ENCODE measurements at places on chromosomes 7 and 10.

GRCh38 chr7:99461221-99461620 is 4.7 kb downstream of the ATP5MF start:
- no peak for DNase-seq

DNA sequence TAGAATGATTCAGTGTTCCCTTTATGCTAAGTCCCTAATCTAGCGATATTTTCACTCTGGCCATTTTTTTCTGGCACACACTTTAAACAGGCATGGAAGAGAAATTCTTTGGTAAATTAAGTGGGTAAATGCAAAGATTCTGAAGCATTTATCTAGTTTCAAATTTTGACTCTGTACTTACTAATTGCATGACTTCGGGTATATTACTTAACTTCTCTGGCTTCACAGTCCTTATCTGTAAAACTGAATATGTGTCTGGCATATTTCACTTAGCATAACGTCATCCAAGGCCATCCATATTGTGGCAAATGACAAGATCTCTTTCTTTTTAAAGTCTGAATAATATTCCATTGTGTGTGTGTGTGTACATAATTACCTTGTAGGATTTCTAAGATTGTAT is 114.5 kb downstream of the MBL2 start:
- DNase-seq = no peak

DNA sequence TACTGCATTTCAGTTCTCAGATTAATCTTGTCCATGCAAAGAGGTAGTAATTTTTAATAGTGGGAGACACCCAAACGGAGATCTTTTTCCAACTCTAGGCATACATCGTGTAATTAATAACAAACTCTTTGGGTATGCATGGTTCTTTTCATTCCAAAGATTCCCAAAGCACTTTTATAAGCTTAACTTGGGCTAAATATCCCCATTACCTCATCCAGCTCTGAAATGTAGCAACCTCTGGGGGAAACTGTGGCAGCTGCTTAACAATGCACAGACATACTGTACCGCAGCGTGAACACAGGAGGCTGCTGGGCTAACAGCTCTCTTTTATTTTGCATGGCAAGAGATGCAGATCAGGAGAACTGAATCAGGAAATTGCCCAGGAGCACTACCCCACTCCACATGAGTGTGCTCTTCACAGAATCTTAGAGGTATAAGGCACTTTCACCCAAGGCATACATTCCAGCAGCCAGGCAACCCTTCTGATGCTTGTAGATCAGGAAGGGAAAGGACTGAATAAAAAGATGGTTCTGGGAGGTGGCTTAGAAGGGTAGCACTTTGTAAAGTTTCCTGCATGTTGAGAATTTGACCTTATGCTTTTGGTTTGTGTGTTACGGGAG is 114.4 kb upstream of the GLI3 start:
- peak; percentile 6 for DNase-seq

DNA sequence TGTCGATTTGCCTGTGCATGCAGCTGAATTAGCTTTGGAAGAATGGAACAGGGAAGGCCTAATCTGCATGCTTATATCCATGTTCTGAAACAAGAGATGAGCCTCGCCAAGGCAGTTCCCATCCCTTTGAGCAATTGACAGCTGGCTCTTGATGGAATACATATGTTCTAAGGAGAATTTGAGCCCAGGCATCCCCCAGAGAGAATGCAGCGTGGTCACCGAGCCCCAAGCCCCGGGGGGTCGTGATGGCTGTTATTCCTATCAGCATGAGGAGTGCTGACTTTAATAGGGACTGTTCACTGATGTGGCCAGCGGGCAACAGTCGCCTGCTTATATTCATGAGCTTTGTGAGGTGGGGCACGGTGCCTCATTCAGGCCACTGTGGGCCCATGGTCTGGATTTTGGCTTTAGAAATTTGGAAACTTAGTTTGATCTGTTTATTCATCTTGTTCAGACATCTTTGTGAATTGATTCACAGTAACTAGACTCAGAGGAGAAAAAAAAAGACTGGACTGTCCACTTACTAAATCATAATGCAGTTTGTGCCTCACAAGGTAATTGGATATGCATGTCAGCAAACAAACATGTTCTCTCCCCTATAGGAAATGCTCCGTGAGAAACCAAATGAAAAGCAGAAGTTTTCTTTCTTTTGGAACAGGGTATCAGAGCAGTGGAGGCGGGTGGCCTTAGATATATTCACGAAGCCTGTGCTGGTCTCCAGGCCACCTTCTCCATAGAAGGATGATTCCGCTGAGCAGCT is 204.9 kb downstream of the CCDC3 start:
- DNase-seq = no peak

DNA sequence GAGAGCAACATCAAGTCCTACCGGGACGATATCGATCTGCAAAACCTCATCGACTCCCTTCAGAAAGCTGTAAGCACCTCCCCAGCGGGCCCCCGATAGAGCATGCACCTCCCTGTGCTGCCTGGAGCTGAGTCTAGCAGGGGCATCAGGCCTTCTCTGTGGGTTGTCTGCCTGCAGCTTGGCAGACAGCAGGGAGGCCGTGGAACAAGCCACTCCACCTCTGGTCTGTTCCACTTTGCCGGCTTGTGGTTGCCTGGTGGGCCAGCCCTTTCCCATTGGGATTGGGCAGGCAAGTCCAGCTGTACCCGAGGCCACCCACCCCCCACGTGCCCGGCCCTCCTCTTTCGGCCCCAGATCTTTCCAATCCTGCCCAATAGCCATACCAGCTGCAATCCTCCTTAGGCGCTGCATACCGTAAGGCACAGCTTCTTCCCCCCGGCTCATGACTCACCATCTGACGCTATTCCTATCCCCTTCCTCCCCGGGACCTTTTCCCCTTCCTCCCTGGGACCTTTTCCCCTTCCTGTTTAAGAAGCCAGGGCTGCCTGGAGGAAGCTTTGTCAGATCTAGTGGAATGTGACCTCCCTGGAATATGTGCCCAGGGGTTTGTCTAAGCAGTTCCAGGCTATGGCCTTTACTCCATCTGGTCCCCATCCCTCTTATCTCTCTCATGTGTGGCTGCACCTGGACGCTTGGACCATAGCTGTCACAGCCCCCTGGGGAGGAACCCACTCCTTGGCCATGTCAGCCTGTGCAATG is 28.1 kb upstream of the SH2D4B start:
- DNase-seq = peak; percentile 83
